Stimulated activated CD4-positive, alpha-beta T cell treated with anti-CD3 and anti-CD28 coated beads, Interleukin-4, amount 100 ng/mL, for 24 hours (primary cell): ENCODE measurements at places on chromosomes 5 and 9.
A peak's percentile ranks its signal among the peaks of the same experiment; 100 is the strongest.

DNA sequence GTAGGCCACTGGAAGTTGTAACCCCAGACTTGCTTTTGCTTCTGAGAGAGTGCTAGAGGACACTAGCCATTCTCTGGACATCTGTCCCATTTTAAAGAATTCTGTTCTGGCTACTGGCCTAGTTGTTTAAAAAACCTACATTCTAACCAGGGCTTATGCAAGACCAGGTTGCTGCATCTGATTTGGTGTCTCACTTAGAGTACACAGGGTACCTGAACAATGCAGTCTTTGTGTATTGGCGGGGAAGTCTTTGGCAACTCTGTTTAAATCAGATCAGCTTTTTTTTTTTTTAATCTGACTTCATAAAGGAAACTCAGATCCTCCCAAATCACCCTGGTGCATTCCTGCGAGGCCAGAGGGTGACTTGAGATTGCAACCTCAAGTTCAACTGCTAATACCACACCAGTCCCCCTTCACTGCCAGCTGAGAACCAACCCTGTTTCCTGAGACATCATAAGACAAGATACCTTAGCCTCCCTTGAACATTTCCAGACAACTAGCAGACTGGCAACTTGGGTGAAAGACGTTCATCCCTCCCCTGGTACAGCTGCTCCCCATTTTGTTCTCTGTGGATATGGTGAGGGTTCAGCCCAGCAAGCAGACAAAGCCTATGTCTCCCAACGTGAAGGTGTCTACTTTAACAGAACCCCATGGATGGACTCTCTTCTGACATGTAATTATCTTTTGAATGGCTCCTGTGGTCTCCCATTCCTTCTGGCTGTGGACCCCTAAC is 27.0 kb downstream of the SKP1 start:
- no peak for DNase-seq

GRCh38 chr9:93194221-93194625 is 10.3 kb downstream of the WNK2 start:
- no peak for DNase-seq

GRCh38 chr9:1414711-1415131 is 364.6 kb downstream of the DMRT2 start:
- DNase-seq, result no peak

DNA sequence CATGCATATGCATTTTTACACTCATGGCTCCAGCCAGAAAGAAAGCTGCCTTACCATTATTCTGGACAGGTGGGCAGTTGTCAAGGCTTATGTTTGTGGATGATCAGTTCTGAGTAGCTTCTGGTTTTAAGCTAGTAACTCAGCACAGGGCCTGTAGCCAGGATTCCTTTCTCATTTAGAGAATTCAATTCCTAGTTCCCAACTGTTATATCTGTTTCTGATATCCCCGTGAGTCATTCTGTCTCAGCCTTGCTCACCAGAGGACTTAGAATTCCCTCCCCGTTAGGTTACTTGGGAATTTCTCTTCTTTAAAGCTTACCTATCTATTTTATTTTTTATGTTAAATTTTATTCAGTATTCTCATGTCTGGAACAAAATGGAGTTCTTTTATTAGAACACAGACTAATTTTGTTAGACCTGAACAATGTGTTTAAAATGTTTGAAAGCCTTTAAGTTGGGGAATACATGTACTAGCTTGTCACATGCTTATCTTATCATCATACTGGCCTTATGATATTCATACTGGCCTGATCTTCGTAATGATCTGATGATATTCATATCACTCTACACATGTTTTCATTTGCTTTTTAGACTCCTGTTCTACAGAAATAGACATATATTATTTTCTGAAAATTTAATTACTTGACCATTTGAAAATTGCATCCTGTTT is 47.1 kb downstream of the CAST start:
- DNase-seq, result no peak

DNA sequence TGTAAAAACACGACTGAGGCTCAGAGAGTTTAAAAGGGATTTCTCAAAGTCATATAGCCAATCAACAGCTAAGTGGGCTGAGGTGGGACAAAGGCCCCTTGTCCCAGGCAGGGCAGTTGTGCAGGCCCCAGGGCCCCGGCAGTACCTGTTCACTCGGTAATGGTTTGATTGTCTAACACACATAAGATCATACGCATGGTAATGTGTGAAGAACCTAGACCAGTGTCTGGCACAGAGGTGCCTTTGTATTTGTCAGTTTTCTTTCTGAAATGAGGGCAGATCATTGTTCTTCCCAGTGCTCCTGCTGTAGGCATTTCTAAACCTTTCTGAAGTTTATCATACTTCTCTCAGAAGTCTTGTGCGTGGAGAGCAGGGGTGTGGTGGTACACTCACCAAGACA is 66.8 kb downstream of the IPPK start:
- DNase-seq, result no peak

- DNase-seq, result no peak
Measured at GRCh38 chr9:112489876-112490666, 3.4 kb downstream of the KIAA1958 start.

DNA sequence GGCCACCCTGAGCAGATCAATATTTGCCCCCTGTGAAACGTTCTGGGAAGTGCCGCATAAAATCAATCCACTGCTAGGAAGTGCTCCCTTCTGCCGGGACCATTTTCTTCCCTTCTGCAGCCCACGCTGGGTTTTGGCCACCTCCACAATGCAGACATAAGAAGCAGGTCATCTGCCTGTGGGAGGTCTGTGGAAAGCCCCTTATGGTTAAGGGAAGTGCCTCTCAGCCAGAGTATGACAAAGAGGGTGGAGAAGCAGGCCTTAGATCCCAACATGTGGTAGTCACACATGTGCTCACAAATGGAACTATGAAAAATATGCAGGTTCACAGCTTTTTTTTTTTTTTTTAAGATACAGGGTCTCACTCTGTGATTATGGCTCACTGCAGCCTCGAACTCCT is 82.8 kb downstream of the SLC1A3 start:
- no peak for DNase-seq

DNA sequence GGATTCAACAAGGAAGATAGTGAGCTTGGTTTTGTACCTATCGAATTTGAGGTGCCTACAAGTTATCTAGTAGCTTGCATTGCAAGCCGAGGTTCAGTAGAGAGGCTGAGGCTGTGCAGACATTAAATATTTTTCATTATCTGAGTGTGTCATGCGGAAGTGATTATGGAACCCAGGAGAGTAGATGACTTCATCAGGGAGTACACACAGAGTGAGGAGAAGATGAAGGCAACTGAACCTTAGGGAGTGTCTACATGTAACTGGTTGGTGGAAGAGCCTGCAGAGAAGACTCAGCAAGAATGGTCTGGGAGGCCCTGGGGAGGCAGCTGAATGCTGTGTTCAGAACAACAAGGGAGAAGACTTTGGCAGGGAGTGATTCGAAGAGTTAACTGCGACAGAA is 393.9 kb downstream of the ARHGEF28 start:
- DNase-seq, result no peak

DNA sequence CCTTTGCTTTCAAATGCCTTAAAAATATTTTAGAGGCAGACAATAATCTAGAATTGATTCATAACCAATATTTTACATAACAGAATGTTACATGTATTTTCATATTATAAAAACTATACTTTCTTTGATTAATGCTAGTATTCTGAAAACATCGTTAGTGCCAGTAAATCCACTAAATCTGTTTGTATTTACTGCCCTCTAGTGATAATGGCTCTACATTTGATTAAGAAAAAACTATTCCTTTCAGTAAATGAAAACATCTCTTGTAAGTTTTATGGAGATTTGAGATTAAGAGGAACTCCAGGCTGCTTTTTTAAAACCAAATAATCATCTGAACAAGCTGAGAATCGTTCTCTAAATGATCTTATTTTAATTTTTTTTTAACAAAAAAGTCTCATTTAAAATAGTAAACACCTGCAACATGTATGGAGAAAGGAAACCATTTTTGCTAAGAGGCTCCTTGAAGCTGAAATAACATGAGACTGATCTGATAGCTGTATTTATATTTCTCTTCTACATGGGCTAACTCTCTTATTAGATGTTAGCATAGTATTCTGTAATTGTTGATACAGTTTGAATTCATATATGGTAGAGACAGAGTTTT is 424.7 kb downstream of the RAB3C start:
- DNase-seq, result no peak

- DNase-seq, result no peak
Measured at GRCh38 chr9:128600099-128600498, 47.7 kb downstream of the SPTAN1 start.

DNA sequence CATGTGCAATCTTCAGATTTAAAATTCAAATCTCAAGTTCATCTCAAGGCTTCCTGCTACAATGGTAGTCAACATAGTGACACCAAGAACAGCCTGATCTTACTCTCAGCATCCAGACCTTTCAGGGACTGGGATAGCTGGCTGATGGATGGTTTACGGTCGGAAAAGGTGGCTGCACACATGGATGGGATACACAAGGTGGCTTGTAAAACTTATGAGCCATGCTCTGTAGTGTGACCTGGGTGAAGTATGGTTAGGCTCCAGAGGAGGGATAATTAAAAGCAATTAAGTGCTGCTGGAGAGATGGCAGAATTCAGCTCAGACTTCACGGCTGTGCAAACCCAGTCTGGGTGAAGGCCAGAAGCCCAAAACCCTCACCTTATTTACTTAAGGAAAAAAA is 379.5 kb downstream of the NFIB start:
- DNase-seq, result no peak

DNA sequence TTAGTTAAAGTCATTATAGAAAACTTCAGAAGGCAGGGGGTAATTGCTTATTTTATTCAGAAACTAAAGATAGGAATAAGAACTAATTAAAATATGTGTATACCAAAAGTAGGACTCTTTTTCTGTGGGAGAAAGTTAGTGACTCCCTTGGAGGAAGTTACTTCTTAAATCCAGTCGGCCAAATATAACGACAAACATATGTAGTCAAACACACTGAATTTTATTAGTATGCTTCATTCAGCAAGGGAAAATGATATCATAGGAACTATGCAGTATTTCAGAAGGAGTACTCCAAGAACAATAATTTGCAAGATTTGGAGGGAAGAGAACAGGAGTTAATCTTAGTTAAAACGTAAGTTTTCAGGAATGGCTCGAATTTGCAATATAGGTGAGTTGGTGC is 432.6 kb downstream of the CYLC2 start:
- no peak for DNase-seq

- no peak for DNase-seq
Measured at GRCh38 chr9:106869458-106869857, 6.5 kb downstream of the ZNF462 start.

DNA sequence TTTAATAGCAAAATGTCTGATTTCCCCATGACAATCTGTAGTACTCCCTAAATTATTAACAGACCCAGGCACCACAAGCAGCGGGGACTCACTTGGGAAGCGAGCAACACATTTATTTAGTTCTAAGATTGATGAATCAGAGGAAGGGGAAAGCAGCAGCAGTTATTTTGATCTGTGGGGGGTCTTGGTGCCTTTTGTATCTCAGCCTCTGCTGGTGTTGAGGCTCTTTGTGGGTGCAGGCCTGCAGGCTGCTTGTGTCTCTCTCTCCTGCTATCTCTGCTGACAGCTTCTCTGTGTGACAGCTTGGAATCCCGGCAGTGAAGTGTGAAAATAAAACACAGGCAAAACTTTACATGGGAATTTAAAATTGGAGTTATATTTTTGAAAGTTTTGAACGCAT is 878.2 kb upstream of the DMAC1 start:
- no peak for DNase-seq

GRCh38 chr9:27384262-27385014 is 87.5 kb upstream of the EQTN start:
- DNase-seq, result no peak

DNA sequence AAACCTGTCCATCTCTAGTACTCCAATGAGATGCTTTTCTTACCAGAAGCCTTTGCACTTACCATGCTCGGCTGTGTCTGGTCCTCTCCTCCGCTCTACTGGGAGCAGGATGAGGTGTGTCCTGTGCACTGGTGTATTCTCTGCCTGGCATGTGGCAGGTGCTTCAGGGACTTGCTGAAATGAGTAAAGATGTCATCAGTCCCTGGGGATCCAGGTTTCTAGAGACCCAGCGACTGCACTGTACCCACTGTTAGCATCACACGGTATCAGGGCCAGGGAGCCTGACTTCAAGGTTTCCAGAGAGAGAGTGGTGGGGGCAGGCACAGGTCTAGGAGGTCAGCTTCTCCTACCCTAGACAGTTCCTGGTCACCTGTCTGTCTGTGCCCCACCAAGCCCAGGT is 10.5 kb downstream of the PTTG1 start:
- no peak for DNase-seq

GRCh38 chr5:3526551-3527185 is 69.0 kb upstream of the IRX1 start:
- DNase-seq, result no peak

GRCh38 chr5:108311682-108312081 is 70.2 kb downstream of the FBXL17 start:
- no peak for DNase-seq

DNA sequence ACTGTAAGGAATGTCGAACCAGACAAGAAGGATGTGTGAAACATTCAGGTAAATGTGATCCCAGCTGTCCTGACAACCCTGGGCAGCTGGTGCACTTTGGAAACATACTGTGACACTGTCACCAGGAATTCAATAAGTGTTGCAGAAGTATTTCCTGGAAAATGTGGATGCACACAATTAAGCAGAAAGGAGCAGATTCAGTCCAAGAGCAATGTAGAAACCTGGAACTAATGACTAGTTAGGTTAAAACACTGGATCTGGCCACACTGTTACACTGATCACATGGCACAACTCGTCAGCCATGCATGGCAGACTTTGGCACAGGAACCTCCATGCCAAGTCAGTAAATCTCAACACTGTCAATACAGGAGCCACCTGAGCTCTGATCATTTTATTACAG is 109.0 kb downstream of the FAM174A start:
- DNase-seq, result no peak

- DNase-seq, result no peak
Measured at GRCh38 chr9:91720751-91721705, 229.0 kb downstream of the ROR2 start.

DNA sequence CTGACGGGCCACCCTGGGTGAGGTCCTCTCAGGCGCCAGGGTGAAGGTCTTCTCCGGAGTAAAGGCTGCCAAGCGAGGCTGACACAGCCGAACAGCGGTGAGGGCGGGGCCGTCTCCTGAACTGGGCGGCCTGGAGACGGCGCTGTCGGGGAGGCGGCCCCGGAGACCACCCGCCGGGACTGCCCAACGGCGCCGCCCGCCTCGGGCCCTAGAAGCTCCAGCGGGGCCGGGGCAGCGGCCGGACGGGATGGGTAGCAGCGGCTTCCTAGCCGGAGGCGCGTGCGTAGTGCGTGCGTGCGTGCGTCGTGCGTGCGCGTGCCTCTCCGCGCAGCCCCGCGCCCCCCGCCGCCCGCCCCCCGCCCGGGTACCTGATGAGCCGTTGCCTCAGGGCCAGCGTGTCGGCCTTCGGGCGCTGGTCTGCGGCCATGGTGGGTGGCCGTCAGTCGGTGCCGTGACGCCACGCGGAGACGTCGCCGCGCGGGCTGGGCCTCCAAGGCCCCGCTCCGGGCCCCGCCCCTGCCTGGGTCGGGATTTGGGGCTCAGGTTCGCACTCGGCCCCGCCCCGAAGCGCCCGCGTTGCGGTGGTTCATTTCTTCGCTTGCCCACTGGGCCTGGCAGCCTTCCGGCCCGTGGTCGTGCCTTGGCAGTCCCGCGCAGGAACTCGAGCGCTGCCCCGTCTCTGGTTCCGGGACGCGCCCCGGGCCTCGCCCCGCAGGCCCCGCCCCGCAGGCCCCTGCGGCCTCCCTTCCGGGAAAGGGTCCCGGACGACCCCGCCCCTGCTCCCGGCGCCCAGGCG is at the start of gene PHYKPL:
Gene PHYKPL, minus strand, starts transcription at position 679 of the 796 bp plus-strand sequence. Its CDS starts 252 bp downstream, at position 427.
- DNase-seq, result peak; percentile 70
